ENCODE measurements at places on chromosomes 16 and 17.
A peak's percentile ranks its signal among the peaks of the same experiment; 100 is the strongest.

DNA sequence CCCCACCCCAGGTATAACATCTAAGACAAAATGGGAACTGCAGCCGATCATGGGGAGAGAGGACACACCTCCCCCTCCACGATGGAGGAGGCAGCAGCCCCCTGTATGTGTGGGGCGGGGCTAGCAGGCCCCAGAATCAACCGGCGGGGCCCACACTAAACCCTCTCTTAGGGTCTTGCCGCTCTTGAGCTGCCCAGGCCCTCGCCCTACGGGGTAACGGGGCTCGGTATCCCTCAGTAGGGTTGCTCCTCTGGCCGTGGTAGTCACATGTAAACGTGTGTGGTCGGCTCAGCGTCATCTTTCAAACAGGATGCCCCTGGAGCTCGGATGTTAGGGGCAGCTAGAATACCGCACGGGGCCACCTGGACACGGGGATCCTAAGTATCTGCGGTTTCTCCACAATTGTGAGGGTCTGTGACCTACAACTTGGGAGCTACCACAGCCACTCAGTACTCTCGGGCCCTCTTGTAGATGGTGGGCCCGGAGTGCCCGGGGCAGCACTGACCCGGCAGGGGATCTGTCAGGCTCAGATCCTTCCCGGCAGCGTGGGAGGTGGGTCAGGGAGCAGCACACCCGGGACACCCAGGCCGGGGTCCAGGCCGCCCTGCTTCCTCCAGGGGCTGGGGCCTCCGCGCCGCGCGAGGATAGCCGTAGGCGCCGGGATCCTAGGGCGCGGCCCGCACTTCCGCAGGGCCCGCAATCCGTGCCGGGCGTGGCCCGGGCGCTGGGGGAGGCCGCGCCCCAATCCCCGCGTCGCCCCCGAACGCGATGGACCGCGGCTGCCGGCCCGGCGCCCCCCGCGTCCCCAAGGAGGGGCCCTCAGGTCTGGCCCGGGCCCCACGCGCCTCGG, 781 bp downstream of the ARHGDIA start:
- H3K27me3 ChIP-seq: no peaks in the 10 kb centered on the region
- peak; percentile 34 for DNase-seq
- peak overlapping the region; percentile 88 for H3K27ac ChIP-seq
- H3K4me1 ChIP-seq: peaks cover 16% of the 10 kb centered on the region

DNA sequence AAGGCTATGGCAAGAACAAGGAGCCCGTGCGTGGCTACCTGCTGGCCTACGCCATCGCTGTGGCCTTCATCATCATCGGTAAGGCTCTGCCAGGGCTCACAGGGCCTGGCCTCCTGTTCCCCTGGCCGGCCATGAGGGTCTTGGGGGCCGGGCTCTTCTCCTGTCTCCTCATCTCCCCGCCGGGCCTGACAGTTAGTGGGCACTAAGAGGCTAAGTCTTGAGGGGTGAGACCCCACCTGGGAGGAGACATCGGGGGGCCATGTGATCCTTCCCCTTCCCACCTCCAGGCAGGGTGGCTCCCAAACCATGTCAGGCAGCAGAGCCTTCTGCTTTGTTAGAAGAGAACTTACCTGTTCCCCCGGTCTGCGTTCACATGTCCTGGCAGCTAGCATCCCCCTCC, 15.2 kb downstream of the SLC12A3 start:
- H3K4me1 ChIP-seq: no peaks in the 10 kb centered on the region
- H3K27ac ChIP-seq: no peak overlapping the region
- no peak for DNase-seq
- no peaks in the 10 kb centered on the region for H3K27me3 ChIP-seq
- peaks cover 3% of the 10 kb centered on the region for H3K36me3 ChIP-seq
- H3K4me3 ChIP-seq: no peak overlapping the region

GRCh38 chr17:31283841-31284240, 13.2 kb downstream of the OMG start:
- H3K4me3 ChIP-seq: no peak overlapping the region
- H3K27me3 ChIP-seq: no peaks in the 10 kb centered on the region
- no peak overlapping the region for H3K27ac ChIP-seq
- H3K36me3 ChIP-seq: peaks cover 17% of the 10 kb centered on the region
- peaks cover 8% of the 10 kb centered on the region for H3K4me1 ChIP-seq

DNA sequence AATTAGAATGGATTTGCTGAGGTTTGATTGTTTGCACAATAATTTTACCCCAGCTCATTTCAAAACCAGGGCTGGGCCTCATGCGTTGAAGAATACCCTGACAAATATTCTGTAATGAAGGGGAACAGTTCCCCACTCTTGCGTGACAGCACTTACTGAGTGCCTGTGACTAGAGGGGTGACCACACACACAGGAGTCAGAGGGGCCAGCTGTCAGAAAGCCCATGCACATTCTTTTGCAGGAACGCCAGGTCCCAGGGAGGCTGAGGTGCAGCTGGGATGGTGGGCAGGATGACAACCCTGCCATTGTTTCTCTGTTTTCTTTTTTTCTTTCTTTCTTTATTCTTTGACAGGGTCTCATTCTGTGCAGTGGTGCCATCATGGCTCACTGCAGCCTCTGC, 44.6 kb downstream of the SMPD3 start:
- H3K36me3 ChIP-seq: no peaks in the 10 kb centered on the region
- no peaks in the 10 kb centered on the region for H3K27me3 ChIP-seq
- H3K4me3 ChIP-seq: no peak overlapping the region
- H3K27ac ChIP-seq: no peak overlapping the region
- no peak for DNase-seq

DNA sequence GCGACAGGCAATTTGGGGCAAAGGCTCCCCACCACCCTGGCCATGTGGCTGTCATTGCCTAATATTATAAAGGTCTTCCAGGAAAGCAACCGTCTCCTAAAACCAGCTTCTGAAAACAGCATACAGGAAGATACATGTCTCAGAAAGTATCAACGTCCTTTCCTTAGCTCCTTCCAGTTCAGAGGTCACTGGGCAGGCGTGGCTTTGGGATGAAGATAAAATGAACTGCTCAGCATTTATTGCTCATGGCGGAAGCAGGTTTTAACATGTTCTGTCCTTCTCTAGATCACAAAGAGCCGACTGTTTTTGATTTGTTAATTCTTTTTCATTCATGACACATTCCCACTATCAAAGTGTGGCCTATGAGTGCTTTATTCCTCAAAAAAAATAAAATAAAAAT, 8.0 kb downstream of the CFAP20 start:
- DNase-seq: no peak
- H3K36me3 ChIP-seq: peaks cover 7% of the 10 kb centered on the region
- no peak overlapping the region for H3K27ac ChIP-seq

GRCh38 chr16:49699841-49700175, 156.1 kb downstream of the ZNF423 start:
- no peaks in the 10 kb centered on the region for H3K36me3 ChIP-seq
- H3K4me3 ChIP-seq: peak overlapping the region; percentile 47
- peak overlapping the region; percentile 96 for H3K27ac ChIP-seq
- H3K27me3 ChIP-seq: no peaks in the 10 kb centered on the region

- H3K36me3 ChIP-seq: no peaks in the 10 kb centered on the region
- no peak overlapping the region for H3K27ac ChIP-seq
- no peaks in the 10 kb centered on the region for H3K27me3 ChIP-seq
- H3K4me3 ChIP-seq: no peak overlapping the region
- DNase-seq: no peak
- H3K4me1 ChIP-seq: peaks cover 29% of the 10 kb centered on the region
Measured at GRCh38 chr16:72284042-72284789, 112.3 kb upstream of the PMFBP1 start.

- H3K4me1 ChIP-seq: no peaks in the 10 kb centered on the region
- H3K27ac ChIP-seq: no peak overlapping the region
- H3K27me3 ChIP-seq: no peaks in the 10 kb centered on the region
- H3K36me3 ChIP-seq: peaks cover 32% of the 10 kb centered on the region
- DNase-seq: no peak
Measured at GRCh38 chr17:14398766-14399165, 97.9 kb downstream of the HS3ST3B1 start.

- DNase-seq: no peak
- H3K27ac ChIP-seq: no peak overlapping the region
- no peaks in the 10 kb centered on the region for H3K27me3 ChIP-seq
- peaks cover 48% of the 10 kb centered on the region for H3K4me1 ChIP-seq
- no peak overlapping the region for H3K4me3 ChIP-seq
Measured at GRCh38 chr17:57539529-57540301, 205.4 kb downstream of the CCDC182 start.

GRCh38 chr17:76384987-76385891, 830 bp downstream of the SPHK1 start:
- peaks cover 2% of the 10 kb centered on the region for H3K36me3 ChIP-seq
- DNase-seq: peak; percentile 44
- peaks cover 26% of the 10 kb centered on the region for H3K4me1 ChIP-seq
- peak overlapping the region; percentile 47 for H3K4me3 ChIP-seq
- peaks cover 47% of the 10 kb centered on the region for H3K27me3 ChIP-seq

DNA sequence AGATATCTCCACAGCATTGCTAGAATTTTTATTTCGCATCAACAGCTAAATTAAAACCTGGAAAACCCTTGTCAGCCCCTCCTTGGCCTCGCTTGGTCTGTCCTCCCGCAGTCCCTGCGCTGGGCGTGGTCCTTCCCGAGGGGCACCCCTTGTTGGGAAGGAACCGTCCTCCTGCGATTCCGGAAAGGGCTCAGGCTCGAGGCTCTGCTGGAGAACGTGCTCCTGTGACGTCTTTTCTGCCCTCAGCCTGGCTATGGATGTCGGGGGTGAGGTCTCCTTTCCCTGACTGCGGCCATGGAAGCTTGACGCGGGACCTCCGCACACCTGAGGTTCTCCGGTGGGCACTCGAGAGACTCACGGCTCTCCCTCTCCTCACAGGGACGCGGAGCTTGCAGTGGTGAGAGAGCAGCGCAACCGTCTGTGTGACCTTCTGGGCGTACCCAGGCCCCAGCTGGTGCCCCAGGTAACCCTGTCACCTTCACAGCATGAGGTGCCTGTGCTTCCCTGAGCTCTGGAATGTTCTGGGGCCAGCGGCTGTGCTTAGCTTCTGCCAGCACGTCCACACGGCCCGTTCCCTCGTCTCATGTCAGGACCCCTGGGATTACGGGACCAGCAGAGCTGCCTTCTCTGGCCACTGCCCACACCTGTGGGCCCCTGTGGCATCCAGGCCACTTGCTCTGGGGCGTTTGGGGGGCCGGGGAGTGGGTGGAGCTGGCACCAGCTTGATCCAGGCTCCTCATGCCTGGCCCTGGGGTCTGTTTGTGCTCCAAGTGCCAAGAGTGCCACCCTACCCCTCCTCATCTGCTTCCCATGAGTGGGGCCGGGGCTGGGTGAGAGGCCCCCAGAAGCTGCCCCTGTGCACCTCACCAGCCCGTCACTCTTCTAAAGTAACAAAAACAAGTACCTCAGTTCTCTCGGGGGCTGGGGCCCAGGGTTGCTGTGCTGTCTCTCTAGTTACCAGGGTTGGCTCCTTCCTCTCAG, 101.5 kb upstream of the ZNF750 start:
- DNase-seq: peak; percentile 9
- peaks cover 3% of the 10 kb centered on the region for H3K27me3 ChIP-seq
- no peaks in the 10 kb centered on the region for H3K4me1 ChIP-seq
- no peak overlapping the region for H3K27ac ChIP-seq
- peaks cover 84% of the 10 kb centered on the region for H3K36me3 ChIP-seq

DNA sequence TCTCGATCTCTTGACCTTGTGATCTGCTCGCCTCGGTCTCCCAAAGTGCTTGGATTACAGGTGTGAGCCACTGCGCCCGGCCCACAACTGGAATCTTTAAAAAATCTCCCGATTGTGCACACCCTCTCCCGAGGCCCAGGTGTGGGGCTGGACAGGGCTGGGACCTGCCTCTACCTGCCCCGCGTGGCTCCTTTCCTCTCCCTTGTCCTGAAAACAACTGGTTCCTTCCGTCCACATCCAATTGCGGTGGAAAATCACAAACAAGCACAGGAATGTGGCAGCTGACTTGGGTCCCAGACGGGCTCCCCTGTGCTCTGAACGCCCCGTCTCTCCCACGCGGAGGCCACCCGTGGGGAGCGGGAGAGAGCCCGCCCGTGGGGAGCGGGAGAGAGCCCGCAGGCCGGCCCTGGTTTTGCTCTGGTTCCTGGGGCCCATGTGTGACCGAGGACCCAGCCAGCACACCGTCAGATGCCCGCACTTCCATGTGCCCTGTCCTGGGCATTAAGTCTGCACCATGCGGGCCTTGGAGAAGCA, 3.0 kb upstream of the TMEM204 start:
- H3K27me3 ChIP-seq: no peaks in the 10 kb centered on the region
- H3K27ac ChIP-seq: peak overlapping the region; percentile 60
- no peak for DNase-seq
- H3K4me1 ChIP-seq: no peaks in the 10 kb centered on the region
- H3K4me3 ChIP-seq: no peak overlapping the region

DNA sequence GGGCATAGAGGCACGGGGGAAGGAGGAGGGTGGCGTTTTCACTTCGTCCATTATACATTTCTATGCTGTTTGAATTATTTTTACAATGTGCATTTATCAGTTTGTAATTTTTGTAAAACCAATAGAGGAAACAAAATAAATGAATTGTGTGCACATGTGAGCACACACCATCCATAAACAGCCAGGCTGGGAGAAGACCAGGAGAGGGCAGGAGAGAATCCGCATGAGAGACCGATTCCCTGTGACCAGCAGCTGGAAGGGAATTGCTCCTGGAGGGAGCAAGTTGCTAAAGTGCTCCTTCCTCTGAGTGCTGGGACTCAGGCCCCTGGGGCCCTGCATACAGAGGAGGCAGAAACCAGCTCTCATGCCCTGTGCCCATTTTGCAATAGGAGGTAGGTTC, 126.0 kb downstream of the ABCC12 start:
- DNase-seq: no peak
- peaks cover 8% of the 10 kb centered on the region for H3K4me1 ChIP-seq
- H3K4me3 ChIP-seq: no peak overlapping the region
- H3K27me3 ChIP-seq: peaks cover 2% of the 10 kb centered on the region
- no peaks in the 10 kb centered on the region for H3K36me3 ChIP-seq

GRCh38 chr16:70496513-70496912, 26.8 kb downstream of the COG4 start:
- no peak overlapping the region for H3K27ac ChIP-seq
- no peak overlapping the region for H3K4me3 ChIP-seq
- DNase-seq: no peak
- H3K27me3 ChIP-seq: no peaks in the 10 kb centered on the region

- DNase-seq: peak; percentile 8
- peaks cover 27% of the 10 kb centered on the region for H3K4me1 ChIP-seq
- H3K36me3 ChIP-seq: no peaks in the 10 kb centered on the region
- H3K4me3 ChIP-seq: no peak overlapping the region
- no peaks in the 10 kb centered on the region for H3K27me3 ChIP-seq
- H3K27ac ChIP-seq: no peak overlapping the region
Measured at GRCh38 chr17:77842528-77843147, 115.9 kb upstream of the TNRC6C start.

GRCh38 chr16:84726079-84726668, 26.4 kb downstream of the USP10 start:
- DNase-seq: peak; percentile 91
- H3K4me1 ChIP-seq: peaks cover 88% of the 10 kb centered on the region
- no peaks in the 10 kb centered on the region for H3K36me3 ChIP-seq
- peak overlapping the region; percentile 44 for H3K4me3 ChIP-seq
- peak overlapping the region; percentile 94 for H3K27ac ChIP-seq
- no peaks in the 10 kb centered on the region for H3K27me3 ChIP-seq

DNA sequence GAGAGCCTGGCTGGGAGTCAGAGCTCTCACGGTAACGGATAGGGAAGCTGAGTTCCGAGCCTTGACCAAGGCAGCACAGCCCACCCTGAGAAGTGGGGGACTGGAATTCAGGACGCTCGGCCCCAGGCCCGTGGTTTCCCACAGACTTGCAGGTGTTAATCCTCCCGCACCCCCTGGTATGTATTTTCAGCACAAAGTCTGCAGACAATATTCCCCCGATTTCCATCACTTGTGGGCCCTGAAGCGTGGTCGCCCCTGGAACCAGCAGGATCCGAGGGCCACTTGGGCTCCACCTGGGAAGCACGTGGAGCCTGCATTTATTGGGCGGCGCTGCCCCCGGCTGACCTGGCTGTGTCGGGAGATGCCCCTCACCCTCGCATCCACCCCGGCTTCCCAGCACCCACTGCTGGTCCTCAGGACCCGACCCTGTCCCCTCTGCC, 60.2 kb downstream of the WSB1 start:
- peaks cover 9% of the 10 kb centered on the region for H3K27me3 ChIP-seq
- peaks cover 4% of the 10 kb centered on the region for H3K36me3 ChIP-seq
- H3K27ac ChIP-seq: no peak overlapping the region
- H3K4me3 ChIP-seq: peak overlapping the region; percentile 81
- peaks cover 18% of the 10 kb centered on the region for H3K4me1 ChIP-seq
- DNase-seq: no peak
